NCI-H187 treated with DMSO at 0.1 percent for 48 hours (cell line): ENCODE measurements at places on chromosomes 6 and 20.

DNA sequence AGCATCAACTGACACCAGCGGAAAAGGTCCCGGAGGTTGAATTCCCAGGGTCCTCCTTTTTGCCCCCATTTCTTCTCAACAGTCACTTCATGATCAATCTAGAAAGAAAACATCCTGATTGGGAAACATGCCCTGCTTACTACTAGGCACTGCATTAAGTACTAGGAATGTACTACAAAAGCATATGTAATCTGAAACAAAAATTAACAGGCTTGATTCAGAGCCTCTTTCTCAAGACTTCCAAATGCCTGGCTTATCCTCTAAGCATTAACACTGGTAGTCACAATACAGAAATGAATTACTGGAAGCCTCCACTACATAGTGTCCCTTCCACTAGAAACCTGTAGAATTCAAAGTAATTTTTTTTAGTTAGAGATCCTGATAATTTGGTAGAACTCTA, 84.5 kb upstream of the LYRM2 start:
- DNase-seq: no peak

DNA sequence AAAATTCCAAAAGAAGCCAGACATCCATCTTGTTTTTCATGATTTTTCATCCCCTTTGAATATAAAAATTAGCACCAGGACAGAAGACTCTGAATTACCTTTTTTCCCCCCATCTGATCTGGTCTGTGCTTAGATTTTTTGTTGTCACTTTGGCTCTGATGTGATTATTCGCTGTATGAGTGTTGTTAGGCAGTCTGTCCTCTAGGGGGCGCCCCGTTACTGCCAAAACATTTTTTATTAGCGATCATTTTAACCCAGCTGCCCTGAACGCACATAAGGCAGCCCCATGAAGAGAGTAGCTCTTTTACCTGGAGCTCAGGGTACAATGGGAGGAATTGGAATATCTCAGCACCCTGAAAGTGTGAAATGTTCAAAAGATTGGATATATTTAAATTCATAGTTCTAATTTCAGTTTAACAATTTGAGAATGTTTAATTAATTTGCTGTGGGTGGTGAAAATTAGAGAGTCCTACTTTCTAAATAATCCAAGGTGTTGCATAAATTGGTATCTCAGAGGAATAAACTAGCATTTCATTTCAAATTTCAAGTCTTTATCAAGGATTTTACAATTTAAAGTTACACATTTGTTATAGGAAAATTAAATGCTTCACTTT, 60.8 kb downstream of the PRPH2 start:
- DNase-seq: peak; percentile 17

DNA sequence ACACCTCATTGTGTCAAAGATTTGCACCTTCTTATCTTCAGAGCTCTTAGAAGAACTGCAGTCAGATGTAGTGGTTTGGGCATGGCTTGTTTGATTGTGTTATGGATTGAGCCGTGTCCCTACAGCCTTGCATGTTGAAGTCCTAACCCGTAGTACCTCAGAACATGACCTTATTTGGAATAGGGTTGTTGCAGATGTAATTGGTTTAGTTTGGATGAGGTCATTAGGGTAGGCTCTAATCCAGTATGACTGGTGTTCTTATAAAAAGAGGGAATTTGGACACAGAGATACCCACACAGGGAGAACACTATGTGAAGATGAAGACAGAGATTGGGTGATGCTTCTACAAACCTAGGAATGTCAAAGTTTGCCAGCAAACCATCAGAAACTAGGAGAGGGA, 35.4 kb upstream of the PHACTR2 start:
- DNase-seq: no peak

DNA sequence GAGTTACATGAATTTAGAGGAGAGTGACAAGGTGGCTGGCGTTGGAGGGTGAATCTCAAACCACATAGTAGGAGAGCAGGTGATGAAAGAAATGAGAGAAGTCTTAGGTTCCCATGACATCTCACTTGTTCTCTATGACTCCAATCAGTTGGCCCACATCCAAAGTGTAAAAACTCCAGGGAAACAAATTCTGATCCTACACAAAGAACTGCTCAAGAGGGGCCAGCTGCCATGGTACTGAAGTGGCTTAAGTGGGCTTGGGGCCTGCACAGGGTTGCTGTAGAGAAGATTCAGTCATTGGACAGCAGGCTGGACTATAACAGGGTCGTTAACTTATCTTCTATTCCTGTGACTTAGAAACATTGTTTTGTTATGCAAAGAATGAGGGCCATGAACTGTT, 7.6 kb upstream of the ADGRF4 start:
- no peak for DNase-seq

- DNase-seq: no peak
These were observed 29.3 kb downstream of the BCAS4 start for GRCh38 chr20:50824137-50824536.

GRCh38 chr20:62700261-62700930, 8.2 kb upstream of the NTSR1 start:
- DNase-seq: no peak

DNA sequence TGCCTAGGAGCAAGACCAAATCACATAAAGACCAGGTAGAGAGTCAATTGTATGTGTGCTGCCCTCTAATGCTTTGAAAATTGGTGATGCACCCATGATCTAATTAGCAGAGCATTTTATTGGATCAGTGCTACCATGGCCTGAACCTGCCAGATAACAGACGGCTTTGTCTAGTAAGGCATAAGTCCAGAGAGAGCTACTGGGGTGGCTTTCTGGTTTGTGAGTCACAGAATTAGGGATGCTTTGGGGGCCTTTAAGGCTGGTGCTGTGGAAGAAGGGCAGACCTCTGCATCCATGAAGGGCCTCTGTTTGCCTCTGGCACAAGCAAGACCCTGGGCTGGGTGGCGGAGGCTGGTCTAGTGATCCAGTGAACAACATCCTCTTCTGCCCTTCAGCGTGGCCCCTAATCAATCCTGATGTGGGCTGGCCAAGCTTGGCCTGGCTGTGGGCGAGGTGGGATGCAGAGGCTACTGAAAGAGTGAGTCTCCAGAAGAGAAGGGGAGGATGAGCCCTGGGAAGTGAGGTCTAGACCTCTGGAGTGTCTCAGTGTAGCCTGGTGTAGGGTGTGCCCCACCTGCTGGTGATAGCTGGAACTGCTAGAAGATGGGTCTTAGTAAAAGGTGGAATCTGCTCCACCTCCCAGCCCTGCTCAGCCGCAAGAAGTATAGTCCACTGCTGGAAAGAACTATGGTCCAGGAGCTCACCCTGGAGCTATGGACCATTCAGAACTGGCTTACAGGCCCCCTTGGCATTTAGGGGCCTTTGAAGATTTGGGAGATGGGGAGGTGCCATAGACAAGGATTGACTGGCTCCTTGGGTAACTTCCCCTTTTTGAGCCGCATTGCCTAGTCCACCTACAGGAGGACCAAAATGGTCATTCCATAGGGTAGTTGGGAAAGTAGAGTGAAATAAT, 36.7 kb upstream of the AAR2 start:
- DNase-seq: no peak

DNA sequence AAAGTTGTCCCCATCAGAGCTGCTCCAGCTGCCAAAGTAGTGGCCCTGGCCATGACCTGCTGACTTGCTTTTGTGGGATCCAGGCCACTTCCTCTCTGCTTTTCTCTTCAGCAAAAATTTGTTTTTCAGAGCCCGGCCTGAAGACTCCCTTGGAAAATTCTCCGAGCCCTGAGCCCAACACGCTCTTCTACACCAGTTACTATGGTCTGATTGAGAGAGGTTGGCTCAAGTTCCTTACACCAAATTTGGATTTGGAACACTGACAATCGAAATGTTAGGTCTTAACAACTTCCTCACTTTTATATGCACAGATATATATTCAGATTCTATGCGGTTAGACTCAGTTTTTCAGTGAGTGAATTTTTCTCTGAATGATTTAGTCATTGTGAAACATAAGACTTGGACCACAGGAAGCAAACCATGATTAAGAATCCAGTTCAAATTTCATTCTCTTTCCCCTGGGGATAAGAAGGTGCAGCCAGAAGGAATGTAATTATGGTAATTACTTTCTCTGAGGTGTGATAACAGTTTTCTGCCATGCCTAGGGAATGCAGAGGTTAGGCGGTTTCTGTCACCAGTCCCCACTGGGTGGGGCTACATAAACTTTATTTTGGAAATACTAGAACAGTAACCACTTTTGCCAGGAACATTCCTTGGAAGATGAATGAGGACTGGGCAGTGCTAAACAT, 365.2 kb downstream of the SYNE1 start:
- no peak for DNase-seq

DNA sequence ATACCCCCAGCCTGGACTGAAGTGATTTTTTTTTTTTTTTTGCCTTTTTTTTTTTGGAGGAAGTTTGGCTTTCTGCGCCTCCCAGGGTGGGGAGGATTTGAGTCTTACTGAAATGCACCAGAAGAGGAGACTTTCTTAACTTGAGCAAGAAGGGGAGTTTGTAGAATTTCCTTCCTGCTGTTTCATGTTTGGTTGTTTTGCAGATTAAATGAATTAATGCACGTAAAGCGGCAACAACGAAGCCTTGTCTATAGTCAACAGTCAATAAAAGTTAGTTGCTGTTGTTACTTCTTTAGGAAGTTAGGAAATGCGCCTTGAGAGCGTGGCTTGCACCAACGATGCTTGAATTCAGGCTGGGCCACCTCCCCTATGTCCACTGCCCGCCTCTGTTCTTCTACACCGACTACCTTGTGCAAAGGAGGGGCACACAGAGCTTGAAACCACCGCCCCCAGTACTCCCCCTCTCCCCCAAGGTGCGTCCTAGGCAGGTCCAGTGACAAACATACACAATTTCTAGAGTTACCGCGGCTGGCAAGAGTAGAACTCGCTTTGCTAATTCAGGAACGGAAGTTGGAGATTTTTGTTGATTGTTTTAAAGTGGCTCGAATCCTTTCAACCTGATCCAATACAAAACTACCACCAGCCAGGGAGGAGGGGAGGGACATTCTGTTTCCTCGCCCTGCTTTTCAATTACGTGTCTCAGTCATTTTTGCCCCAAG, 830 bp upstream of the CYP24A1 start:
- no peak for DNase-seq

GRCh38 chr6:107493158-107494057, 3.5 kb downstream of the SOBP start:
- no peak for DNase-seq

DNA sequence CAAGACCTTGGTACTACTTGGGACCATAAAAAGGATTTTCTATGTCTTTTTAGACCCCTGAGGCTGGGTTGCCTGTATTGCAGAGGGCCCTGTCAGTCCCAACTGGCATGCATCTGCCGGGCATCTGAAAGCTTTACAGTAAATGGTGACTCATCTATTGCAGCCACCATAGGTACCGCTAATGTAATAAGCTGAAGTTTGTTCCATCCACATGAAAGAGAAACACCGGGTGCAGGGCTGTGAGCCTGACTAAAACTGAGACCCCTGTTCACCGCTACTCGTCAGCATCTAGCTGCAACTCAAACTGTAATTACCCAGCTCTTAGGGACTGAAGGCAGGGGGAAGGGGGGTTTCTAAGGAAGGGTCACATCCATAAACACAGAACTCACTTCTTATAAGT, 49.5 kb downstream of the TRERF1 start:
- no peak for DNase-seq

DNA sequence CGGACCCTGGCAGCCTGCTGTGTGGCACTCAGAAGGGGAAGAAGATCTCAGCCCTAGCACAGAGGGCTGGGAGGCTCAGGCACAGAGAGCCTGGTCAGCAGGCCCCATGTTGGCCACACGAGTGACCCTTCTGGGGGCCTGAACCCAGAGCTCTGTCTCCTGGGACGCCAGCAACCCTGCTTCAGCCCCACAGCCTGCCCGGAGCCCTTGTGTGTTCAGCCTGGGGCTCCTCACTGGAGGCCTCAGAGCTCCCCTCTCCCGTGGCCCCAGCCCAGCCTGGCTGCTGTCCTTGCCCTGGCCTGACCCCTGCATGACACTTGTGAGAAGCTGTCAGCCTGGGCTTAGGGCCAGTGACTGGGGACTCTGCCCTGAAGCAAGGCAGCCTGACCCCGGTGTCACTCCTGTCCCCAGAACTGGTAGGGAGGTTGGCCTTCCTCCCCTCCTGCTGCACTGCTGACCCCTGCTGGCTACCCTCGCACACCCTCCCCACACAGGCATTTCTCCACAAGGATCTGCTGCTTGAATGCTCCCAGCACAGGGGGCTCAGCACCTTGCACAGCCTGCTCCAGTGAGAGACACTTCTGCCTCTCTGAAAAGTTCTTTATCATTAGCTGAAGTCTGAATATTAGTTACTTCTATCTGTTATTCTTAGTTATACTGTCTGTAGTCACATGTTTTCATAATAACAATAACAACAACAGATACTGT, 15.4 kb upstream of the IP6K3 start:
- peak; percentile 55 for DNase-seq

- no peak for DNase-seq
These were observed 44.3 kb upstream of the IRF4 start for GRCh38 chr6:347232-347631.

DNA sequence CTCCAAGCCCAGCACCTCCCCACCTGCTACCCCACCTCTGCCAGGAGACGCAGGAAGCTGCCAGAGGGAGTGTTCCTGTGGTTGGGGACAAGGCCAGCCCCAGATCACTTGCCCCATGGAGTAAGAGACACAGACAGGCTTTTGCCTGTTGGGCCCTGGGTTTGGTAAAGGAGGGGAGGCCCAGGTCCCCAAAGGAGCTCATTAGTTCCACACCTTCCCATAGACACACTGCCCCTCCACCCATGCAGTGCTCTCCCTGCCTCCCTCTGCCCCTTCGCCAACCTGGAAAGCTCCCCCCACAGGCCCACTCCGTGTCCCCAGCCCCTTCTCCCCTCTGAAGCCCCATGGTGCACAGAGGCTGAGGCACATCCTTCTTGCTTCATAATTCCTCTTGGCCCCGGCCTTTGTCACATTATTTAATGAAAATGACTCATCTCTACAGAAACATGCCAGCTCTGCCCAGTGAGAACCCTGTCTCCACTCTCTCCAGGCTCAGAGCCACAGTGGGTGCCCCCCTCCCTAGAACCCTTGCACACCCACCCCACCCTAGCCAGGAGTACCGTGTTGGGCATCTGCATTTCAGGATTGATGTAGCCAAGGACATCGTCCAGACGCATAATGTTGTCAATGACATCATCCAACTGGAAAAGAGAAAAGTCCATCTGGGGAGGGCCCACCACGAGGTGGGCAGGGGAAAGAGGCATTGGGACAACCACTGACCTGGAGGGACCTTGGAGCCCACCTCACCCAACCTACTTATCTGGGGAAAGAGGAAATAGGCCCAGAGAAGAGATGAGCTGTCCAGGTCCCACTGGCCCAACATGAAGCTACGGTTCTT, 46.0 kb downstream of the TFEB start:
- no peak for DNase-seq

DNA sequence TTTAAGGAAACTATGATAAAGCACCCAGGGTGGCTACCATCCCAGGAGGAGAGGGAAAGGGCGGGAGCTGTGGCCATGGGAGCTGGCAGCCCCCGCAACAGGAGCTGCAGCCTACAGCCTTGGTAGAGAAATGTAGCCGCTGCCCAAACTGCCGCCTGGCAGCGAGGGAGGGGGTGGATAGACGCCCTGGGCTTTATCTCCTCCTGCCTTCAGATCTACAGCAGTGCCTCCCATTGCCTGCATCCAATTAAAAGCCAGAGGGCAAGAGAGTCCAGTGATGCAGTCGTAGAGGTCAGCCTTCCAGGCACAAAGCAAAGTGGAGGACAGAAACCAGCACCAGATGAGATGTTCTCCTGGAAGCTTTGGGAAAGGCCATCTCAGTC, 35.0 kb upstream of the ZFAND3 start:
- no peak for DNase-seq
